EH (cell line): ENCODE measurements at places on chromosomes 1 and 21.
A peak's percentile ranks its signal among the peaks of the same experiment; 100 is the strongest.

- no peak for DNase-seq
Observed at GRCh38 chr21:33937146-33937545, 21.5 kb upstream of the ATP5PO start.

DNA sequence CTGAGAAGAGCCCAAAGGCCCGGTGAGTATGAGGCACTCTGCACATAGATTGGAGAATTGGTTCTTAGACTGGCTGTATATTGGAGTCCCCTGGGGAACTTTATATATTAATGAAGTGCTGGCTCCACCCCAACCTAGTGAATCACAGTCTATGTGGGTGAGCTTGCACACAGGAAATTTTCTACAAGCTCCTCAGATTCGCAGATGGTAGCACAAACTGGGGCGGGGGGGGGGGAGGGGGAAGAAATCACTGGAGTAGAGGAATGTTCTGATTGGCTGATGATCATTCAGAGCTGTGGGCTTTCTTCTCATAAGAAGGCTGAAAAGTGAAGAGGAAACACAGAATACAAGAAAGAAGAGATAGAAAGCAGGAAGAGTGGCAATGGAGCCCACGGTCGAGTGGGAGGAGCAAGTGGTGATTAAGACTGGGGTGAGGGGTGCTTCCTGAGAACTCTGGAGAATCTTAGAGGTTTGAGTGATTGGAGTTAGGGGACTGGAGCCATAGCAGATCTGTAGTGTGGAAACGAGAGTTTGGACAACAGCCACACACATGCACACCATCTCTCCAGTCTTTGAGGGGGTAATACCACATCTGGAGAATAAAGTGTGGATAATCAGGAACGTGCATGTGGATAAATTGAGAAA is 465.9 kb upstream of the DAB1 start:
- peak; percentile 22 for DNase-seq

- no peak for DNase-seq
Observed at GRCh38 chr1:26092422-26092821, 19.2 kb upstream of the PDIK1L start.

DNA sequence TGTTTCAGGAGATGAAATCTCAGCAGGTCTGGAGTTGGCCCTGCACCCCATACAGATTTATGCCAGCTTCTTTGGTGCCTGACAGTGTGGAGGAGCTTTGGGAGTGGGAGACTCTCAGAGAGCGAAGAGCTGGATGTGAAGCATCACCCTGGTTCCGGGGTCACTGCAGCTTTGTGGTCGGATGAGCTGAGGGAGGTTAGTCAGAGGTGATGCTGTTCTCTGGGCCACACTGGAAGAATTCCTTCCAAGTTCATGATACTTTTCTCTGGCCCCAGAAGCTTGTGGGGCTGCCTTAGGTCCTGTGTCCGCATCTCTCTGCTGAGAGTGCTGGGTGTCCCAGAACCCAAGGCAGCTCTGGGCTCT is 467.8 kb downstream of the CAMTA1 start:
- peak; percentile 36 for DNase-seq

- no peak for DNase-seq
Observed at GRCh38 chr21:42654913-42655795, 1.7 kb downstream of the PDE9A start.

GRCh38 chr1:44786841-44787426 is 1.0 kb downstream of the BEST4 start:
- no peak for DNase-seq

DNA sequence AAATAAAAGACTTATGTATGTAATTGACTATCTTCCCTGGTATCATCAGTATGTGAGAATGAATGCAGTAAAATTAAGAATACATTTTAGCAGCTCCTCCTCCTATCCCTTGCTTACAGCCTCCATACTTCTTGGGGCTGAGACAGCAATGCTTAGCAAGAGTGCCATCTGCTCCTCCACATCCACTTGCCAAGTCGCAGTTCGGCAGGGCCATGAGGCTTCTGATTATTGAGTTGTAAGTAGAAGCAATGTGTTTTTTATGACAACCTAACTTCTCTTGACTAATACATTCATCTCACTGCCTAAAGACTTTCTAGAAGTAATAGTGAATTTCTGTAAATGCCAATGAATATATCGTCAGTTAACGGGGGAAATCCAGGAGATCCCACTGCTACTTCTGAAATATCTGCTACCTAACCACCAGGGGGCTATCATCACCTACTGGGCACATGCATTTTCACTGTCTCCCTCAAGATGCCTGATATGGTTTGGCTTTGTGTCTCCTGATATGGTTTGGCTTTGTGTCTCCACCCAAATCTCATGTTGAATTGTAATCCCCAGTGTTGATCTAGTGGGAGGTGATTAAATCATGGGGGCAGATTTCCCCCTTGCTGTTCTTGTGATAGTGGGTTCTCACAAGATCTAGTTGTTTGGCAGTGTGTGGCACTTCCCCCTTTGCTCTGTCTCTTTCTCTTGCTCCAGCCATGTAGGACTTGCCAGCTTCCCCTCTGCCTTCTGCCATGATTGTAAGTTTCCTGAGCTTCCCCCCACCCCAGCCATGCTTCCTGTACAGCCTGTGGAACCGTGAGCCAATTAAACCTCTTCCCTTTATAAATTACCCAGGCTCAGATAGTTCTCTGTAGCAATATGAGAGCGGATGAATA is 59.6 kb downstream of the EXTL2 start:
- peak; percentile 37 for DNase-seq

DNA sequence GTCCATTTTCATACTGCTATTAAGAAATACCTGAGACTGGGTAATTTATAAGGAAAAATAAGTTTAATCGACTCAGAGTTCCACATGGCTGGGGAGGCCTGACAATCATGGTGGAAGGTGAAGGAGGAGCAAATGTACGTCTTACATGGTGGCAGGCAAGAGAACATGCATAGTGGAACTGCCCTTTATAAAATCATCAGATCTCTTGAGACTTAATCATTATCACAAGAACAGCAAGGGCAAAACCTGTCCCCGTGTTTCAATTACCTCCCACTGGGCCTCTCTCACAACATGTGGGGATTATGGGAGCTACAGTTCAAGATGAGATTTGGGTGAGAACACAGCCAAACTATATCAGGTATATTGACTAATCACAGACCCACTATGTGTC is 370.2 kb upstream of the USP24 start:
- no peak for DNase-seq

DNA sequence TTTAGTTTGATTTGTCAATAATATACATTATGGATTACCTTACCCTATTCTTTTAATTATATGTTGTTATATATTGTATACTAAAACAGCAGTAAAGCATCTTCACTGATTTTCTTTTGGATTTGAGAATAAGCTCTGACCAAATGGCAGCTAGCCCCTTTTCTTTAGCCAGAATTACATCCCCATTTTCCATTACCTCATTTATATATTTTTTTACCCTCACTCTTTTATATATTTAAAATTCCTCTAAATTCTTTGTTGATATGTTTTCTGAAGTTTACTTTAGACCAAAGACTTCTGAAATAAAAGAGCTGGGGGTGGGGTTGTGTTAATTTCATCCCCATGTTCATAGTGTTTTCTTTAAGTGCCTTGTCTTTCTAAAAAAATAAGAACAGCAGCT is 24.6 kb downstream of the ANGPTL1 start:
- DNase-seq, result no peak

GRCh38 chr1:113855630-113856400 is 15.7 kb downstream of the PTPN22 start:
- no peak for DNase-seq

- DNase-seq, result peak; percentile 57
Observed at GRCh38 chr1:41766546-41766945, 152.2 kb downstream of the HIVEP3 start.

DNA sequence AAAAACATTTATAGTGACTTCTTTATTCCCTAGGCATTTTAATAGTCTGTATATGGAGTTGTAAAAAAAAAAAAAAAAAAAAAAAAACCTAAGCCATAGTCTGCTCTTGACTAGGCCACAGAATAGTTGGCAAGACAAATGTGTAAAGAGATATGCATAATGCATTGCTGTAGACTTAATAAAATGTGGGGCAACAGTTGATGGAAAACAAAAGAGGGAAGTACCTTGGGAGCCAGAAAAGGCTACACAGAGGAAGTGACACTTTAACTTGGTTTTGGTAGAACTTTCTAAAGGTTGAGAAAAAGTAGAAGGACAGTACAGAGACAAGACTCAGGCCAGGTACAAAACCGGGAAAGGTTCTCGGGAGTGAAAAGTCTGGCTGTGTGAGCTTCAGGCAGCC is 802.9 kb upstream of the ADAMTS5 start:
- peak; percentile 43 for DNase-seq

DNA sequence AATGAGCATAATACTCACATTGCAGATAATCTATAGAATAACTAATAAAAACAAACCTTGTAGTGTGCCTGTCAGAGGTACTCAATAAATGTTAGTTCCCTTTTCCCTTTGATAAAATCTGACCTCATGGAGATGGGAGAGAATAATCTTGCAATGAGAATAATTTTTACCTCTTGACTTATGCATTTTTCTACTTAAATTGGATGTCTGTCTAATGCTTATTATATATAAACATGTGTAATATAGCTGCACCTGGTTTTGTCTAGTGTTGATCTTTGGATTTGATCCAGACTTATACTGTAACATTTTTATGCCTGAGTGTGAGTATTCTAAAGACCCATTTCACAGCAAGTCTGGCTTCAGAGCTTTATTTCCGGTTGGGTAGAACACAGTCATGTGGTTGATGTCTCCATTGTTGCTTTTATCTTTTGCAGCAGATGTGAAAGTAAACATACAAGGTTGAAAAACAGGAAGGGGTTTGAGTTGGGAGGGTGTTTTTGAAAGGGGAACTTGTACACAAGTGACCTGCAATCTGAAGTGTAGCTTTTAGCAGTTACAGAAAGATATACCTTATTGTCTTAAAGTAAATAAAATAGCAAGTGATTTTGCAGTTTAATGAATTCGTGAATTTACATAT is 12.4 kb downstream of the EPB41 start:
- peak; percentile 9 for DNase-seq

DNA sequence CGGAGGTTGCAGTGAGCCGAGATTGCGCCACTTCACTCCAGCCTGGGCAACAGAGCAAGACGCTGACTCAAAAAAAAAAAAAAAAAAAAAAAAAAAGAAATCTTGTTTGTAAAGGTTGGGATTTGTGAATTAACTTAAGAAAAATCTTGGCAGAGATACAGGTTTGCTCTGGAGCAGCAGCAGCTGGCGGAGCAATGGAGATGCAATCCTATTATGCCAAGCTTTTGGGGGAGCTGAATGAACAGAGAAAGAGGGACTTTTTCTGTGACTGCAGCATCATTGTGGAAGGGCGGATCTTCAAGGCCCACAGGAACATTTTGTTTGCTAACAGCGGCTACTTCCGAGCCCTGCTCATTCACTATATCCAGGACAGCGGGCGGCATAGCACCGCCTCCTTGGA is 5.6 kb downstream of the ZBTB8B start:
- no peak for DNase-seq

DNA sequence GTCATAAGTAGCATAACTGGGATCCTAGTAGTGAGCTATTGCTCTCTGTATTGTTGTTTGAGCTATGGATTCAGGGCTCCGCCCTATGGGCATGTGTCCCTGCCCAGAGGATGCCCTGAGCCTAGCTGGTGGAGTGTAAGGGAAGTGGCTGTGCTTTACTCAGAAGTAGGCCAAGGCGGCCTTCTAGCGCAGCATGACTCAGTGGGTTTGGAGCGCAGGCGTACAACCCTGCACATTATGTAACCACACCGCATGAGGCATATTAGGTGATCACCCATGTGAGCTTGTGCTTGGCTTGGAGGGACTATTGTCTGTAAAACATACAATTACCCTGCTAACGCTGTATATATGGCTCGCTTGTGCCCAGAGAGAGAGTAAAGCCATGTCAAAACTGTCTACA is 11.1 kb upstream of the UBE2U start:
- DNase-seq, result no peak

DNA sequence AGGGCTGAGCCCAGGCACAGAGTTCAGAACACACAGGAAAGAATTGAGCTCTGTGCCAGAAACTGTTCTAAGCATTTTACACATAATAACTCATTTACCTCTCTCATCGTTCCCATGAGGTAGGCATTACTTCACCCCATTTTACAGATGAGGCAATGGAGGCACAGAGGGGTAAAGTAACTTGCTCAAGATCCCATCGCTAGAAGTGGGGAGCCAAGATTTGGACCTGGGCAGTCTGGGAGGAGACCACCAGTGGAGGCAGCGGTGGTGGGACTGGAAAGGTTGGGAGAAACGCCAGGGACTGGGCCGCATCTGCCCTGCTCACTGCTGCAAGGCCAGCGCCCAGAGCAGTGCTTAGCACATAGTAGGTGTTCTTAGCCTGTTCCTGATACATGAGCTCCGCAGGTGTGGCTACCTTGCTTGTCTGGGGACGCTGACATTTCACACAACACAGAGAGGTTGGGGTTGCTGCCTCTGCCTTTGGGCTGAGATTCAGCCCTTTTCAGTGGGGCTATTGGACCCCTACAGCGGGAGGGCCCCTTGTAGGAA is 27.8 kb upstream of the EPS8L3 start:
- DNase-seq, result no peak

DNA sequence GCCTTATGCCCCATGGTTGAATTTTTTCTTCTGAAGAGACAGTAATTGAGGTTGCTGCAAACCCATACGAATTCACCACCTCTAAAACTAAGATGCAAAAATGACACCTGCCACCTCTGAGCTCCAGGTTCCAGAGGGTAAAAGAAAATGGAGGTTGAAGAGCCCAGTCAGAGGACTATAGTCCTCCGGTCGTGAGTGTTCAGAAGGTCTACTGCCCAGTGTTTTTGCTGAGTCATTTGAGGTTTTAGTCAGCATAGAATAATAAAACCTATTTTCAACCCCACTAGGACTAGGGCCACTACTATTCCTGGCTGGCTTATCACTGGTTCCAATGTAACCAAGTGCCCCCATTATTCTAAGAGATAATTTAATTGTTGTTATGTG is 12.9 kb upstream of the SLAMF7 start:
- DNase-seq, result peak; percentile 25

DNA sequence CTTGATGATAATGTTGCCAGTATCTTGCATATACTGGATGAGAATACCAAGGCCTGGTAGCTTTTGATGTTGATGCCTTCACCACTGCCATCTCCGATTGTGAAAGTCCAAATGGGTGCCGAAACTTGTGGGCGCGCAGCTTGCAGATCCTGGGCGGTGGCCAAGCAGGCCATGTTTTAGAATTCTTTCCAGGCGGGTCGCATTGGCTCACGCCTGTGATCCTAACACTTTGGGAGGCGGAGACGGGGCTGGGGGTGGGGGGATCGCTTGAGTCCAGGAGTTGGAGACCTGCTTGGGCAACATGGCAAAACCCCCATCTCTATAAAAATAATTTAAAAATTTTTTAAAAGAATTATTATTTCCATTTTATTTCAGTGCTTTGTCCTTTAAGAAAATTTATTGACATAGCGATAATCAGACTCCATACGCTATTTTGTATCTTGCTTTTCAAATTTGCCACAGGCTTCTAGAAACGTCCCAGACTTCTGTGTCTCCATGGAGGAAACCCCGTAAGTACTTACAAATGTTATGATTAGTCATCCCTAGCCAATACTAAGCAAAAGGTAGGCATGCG is 592 bp upstream of the ZNF326 start:
- DNase-seq, result no peak

DNA sequence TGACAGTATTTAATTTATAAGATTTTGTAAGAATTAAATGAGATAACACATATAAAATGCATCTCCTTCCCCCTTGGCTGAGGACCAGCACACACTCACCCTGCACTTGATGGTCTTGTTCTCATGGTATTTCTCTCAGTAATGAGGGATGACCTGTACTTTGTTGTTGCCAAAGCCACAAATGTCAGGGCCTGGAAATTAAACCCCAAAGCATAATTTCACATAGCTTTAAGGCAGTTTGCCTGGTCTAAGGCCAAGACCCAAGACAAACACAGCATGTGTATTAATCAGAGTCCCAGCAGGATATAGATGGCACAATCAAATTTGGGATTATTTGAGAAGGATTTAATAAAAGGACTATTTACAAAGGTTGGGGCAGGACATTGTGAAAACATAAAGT is 48.6 kb upstream of the EPS15 start:
- DNase-seq, result peak; percentile 96
